ENCODE measurements at places on chromosomes 13 and 19.

- DNase-seq: no peak
These were observed 11.7 kb downstream of the LCP1 start for GRCh38 chr13:46170268-46170667.

- peak; percentile 45 for DNase-seq
These were observed 100.8 kb downstream of the STK24 start for GRCh38 chr13:98476106-98476505.

DNA sequence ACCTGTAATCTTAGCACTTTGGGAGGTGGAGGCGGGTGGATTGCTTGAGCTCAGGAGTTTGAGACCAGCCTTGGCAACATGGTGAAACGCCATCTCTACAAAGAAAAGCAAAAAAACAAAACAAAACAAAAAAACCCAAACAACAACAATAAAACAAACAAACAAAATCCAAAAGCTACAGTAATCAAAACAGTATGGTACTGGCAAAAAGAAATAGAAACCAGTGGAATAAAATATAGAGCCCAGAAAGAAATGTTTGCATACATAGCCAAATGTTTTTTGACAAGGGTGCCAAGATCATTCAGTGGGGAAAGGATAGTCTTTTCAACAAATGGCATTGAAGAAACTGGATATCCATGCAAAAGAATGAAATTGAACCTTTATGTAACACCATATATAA lies 11.5 kb downstream of the CEACAM1 start:
- no peak for DNase-seq

DNA sequence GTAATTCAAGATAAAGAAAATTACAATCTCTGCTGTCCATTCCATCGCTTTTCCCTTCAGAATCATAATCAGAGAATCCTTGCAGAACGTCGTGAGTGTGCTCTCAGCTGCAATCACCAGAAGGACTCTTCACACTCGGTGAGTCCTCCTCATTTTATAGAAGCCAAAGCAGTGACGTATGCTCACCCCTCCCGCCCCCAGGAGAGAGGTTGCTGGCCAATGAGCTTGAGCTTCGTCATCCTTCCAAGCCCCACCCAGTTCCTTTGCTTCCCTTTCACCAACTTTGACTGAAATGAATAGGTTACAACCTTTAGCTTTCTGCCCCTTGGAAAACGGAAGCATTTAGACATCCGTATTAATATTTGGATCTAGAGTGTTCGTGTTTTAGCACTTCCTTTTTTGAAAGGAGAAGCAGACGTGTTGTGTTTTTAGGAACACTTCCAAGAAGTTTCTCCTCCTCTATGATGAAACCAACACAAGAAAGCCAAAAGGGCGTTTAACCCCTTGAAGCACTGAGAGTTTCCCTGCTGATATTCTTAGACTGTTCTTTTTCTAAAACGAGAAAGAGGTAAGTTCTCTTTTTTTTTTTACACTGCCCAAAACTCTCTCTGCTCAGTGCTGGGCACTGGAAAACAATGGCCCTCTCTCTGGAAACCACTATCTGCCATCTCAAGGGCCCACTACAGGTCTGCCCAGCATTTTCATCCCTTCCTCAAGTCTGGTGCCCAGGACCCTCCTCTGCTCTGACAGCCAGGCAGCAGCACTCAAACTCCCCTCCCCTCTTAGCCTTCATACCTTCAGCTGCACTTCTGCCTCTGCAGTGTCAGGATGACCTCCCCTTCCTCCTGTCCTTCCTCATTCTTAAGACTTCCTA lies 44.3 kb upstream of the CEACAM21 start:
- peak; percentile 75 for DNase-seq

DNA sequence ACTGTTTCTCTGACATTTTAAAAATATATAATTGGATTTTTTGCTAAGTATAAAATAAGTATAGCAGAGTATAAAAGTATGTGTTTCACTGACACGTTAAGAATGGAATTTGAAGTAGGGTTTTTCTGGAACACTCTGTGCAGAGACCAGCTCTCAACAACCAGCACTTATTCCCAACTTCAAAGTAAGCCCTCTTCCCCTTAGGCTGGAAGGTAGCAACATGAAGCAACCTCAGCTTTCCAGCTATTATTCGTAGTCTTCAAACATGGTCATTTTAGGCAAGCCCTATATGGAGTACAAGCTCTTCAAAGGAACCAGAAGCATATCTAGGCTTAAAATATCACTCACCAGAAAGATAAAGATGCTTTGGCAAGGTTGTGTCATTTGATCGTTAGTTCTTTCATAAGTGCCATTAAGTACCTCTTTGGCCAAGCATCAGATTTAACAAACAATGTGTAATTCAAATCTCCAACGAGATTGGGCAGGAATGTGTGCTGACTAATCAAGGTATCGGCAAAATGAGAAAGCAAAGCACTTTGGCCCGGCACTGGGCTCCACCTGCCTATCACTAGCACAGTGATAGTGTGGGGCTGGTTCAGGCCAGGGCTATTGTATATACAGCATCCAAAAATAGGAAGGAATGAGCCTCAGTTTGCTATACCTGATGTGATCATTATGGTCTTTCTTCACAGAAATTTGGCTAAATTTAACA lies 95.9 kb upstream of the FREM2 start:
- no peak for DNase-seq

DNA sequence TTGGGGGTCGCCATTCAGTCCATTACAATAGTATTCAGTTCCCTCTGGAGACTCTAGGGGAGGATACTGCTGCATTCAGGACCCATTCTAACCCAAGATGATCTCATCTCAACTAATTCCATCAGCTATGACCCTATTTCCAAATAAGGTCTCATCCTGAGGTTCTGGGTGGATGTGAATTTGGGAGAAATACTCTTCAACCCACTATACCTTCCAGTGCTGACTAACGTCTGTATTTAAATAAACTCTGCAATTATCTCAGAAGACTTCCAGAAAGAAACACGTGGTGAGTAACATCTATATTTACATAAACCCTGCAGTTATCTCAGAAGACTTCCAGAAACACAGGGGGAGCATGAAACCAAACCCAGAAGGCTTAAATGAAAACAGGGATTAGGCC lies 1300.7 kb downstream of the PCDH9 start:
- DNase-seq: no peak

GRCh38 chr13:31947105-31947504 lies 84.5 kb upstream of the FRY start:
- DNase-seq: no peak

GRCh38 chr13:46893798-46894560 lies 2.9 kb downstream of the HTR2A start:
- peak; percentile 47 for DNase-seq

- DNase-seq: no peak
These were observed 71.7 kb downstream of the STK24 start for GRCh38 chr13:98505217-98505616.

GRCh38 chr13:88958821-88959220 lies 1287.7 kb downstream of the SLITRK5 start:
- DNase-seq: no peak

Measured in stimulated activated CD4-positive, alpha-beta T cell treated with anti-CD3 and anti-CD28 coated beads, Interleukin-1b, Interleukin-23, amount 100 ng/mL, for 4 hours (primary cell).